ENCODE measurements at places on chromosomes 7 and 10.
A peak's percentile ranks its signal among the peaks of the same experiment; 100 is the strongest.

DNA sequence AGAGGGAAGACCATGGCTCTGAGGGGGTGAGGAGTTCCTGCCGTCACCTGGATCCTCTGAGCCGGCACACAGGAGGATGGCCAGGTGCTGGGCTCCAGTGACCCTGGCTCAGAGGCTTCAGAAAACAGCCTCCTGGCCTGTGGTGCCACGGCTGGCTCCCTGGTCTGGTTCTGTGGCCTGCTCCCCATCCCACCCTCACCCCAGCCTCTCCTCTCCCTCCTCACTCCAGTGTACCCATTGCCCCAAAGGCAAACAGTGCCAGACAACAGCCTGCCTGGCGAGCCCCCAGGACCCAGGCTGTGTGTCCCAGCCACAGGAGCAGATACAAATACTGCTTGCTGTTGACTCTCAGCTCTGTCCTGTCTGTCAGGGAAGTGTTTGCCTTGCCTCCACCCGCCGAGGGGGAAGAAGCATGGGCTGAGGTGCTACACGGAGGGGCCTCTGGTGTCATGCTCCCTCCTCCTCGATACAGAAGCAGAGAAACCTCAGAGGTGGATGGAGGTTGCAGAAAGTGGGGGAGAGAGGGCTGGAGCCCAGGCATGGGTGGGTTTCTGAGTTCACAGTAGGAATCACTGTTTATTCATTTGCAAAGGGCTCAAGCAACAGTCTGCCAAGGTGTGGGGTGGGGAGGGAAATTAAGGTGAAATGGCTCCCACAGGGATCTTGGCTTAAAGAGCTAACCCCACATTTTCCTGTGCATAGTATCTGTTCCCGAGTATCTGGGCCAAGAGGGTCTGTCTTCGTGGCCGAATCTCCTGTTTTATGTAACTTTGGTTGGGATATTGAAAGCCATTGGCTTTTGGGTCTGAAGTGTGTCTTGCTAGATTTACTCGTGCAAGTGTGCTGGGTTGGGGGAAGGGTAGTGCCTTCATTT is 5.5 kb downstream of the ADRA2A start:
- DNase-seq = no peak

DNA sequence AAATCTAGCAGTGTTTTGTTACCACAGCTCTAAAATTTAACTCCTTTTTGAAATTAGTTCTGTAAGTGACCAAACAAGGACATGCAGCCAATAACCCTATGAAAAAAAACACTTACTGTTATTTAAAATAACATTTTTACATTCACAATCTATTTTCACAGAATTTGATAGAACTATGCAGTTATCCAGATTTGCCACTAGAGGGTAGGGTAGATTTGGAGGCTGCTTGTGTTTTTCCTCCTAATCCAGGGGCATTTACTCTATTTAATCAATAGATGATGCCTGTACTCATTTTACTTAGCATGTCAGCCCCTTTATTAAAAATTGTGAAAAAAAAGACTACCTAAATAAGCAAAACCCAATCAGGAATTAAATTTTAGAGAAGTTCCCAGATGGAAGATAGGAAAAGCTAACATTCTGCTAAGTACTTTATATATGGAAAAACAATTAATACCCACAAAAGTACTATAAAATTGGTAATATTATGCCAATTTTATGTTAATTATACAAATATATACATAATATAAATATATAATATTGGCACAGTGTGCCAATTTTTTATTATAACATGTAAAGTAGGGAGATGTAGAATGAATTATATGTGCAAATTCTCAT is 18.1 kb upstream of the LIPK start:
- peak; percentile 23 for DNase-seq

- DNase-seq = no peak
Measured at GRCh38 chr10:21737106-21737505, 203.1 kb downstream of the MLLT10 start.

DNA sequence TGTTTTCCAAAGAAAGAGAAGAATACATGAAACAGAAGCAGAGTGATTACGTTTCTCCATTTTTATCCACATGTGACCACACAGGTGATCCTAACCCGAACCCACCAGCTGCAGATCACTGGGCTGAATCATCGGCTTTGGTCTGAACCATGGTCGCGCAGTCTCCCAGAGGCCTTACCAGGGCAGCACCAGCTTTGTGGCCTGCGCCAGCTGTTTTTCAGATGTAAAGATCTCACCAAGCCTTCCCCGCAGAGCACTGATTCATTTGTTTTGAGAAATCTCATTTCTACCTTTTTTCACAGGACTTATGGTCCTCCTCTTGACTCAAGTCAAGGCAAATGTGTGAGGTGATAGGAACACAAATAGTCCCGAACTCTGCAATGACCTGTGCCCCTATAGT is 207.0 kb upstream of the PPP2R2D start:
- DNase-seq = no peak

DNA sequence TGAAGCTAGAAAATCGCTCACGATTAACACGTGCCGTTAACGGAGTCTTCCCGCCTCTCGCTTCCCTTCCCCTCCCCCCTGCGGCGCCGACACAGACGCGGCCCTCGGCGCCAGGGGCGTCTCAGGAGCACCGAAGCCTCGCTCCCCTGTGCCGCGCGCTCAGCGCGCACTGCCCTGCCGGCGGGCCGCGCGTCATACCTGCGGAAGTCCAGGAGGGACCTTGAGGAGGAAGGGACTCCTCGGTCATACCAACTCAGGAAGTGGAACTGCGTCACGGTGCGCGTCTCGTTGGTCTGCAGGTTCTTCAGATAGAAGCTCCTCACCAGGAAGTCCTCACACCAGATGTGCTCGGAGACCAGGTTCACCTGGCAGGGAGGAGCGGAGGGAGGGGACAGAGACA is 239.6 kb downstream of the DNAJB6 start:
- DNase-seq = no peak

GRCh38 chr10:33260403-33261149 is 73.9 kb downstream of the NRP1 start:
- DNase-seq = no peak

DNA sequence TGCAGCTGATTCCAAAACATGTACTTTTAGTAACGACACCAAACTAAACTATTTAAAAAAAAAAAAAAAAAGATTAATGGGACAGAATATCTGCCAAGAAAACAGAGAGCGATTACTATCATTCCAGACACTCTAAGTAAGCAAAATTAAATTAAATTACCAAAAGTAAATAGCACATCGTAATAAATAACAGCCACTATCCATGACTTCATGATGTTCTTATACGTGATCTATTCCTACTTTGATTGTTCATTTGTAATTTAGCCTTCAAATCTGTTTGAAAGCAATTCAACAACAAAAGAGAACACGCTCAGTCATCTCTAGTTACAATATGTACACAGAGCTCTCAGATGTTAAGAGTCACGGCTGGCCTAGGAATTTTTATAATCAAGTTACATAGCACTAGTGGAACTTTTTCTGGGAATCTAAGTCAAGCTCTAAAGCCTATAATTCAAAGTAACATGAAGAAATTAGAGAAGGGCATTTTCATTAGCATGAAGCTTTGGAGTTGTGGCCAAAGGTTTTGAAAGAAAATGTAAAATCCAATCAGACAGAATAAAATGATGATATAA is 241.7 kb upstream of the NEBL start:
- DNase-seq = no peak

DNA sequence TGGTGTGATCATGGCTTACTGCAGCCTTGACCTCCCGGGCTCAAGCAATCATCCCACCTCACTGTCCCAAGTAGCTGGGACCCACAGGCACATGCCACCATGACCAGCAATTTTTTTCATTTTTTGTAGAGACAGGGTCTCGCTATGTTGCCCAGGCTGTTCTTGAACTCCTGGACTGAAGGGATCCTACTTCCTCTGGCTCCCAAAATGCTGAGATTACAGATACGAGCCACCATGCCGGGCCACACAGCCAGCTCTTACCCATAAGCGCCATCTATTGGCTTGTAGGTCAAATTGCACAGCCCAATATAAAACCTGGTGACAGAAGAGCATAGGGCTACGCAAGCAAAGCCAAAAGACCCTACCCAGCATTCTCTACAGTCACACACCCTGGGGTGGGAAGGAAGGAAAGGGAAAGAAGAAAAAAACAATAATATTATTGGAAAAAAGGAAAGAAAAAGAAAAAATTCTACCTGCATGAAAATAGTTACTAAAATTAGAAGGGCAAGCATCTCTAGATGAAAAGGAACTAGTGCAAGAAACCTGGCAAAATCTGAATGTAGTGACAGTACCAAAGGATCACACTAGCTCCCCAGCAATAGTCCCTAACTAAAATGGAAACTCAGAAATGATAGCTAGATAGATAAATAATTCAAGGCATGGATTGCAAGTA is 29.4 kb upstream of the AMPH start:
- DNase-seq = peak; percentile 47

DNA sequence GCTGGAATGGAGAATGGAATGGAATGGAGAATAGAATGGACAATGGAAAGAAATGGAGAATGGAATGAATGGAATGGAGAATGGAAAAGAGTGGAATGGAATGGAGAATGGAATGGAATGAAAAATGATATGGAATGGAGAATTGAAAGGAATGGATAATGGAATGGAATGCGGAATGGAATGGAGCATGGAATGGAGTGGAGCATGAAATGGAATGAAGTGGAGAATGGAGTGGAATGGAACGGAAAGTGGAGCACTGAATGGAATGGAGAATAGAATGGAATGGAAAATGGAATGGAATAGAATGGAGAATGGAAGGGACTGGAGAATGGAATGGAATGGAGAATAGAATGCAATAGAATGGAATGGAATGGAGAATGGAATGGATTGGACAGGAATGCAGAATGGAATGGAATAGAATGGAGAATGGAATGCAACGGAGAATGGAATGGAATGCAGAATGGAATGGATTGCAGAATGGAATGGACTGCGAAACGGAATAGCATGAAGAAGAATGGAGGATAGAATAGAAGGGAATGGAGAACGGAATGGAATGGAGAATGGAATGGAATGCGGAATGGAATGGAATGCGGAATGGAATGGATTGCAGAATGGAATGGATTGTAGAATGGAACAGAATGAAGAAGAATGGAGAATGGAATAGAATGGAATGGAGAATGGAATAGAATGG is 89.4 kb downstream of the NSUN6 start:
- DNase-seq = no peak

DNA sequence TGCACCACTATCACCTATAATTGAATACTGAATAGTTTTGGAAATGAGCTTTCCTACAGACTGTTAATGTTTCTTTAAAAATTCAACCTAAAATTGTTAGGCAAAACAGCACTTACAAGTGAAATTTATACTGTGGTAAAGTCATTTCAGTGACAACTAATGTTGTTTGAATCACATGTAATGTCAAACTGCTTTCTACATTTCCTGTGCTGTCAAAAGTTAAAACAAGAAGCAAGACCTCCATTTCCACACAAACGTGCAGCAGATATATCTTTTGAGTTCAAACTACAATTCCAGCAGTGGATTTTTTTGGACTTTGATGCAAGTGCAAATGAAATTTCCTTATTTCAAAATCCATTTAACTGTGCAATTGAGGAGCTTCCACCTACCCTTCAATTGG is 199.8 kb downstream of the RNLS start:
- no peak for DNase-seq

GRCh38 chr7:89002981-89003956 is 207.7 kb upstream of the TEX47 start:
- no peak for DNase-seq

DNA sequence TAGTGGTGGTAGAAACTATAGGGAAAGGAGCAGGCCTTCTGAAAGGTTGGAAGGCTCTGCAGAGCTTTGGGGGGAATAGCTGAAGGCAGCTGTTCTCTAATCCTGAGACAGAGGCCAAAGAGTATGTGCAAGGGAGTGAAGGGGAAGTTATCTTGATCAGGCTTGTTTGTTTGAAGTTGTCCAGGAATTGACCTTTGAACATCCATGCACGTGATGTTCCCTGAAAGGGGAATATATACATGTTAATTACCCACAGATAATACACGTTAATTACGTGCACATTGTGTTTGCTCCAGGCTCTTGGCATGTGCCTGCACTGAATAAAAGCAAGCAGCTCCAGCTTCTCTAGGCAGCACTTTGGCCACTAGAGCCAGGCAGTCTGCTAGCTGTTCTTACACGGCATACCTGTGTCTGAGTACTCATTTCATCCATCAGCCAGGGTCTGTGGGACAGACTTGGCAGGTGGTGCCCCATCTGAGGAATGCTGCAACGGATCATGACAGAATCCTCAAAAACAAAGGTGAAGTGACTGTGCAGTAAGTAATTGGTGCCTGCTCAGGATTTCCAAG is 18.0 kb upstream of the STARD3NL start:
- no peak for DNase-seq

GRCh38 chr7:117171106-117171505 is 151.8 kb downstream of the WNT2 start:
- DNase-seq = no peak

- DNase-seq = no peak
Measured at GRCh38 chr7:78141522-78142281, 343.1 kb downstream of the PHTF2 start.

- no peak for DNase-seq
Measured at GRCh38 chr10:716821-717220, 27.4 kb upstream of the DIP2C start.

GRCh38 chr10:51620131-51620530 is 79.3 kb downstream of the CSTF2T start:
- no peak for DNase-seq

- DNase-seq = peak; percentile 52
Measured at GRCh38 chr10:123930340-123931001, 38.9 kb upstream of the CPXM2 start.

DNA sequence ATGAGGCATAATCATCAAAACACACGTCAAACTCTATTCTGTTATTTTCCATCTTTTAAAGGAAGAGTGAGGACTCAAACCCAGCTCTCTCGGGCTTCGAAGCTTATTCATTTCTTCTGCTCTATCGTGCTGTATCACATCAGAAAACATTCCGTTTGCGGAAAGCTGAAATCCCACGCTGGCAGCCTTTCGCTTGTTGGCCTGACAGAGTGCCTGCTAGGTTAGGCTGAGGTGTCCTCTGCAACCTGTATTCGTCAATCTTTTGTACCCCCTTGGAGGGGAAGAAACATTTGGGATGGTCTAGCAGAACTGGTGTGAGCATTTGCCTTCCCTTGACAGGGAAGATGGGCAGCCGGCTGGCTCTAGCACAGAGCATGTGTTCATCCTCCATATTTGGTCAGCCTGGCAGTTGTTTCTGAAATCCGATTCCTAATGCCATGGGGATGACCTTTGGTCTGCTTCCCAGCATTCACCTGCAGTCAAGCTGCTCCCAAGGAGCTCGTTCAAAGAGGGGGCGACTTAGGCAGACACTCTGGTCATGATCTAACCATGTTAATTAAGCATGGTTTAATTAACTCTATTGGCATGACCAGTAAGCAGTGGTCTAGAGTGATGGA is 55.2 kb downstream of the TACC2 start:
- DNase-seq = no peak

- DNase-seq = peak; percentile 84
Measured at GRCh38 chr10:122565766-122566206, 5.2 kb downstream of the DMBT1 start.

- no peak for DNase-seq
Measured at GRCh38 chr10:79353000-79353406, 5.7 kb downstream of the PPIF start.

- no peak for DNase-seq
Measured at GRCh38 chr7:111090846-111091245, at the start of gene LRRN3. TSS of gene LRRN3 (plus strand) at chr7:111091127. CDS start at chr7:111122773, 31,646 bp downstream.
